Fibroblast of skin of left biceps (primary cell): ENCODE measurements at places on chromosomes 11 and 22.

GRCh38 chr11:77705195-77705875, 67.7 kb upstream of the CLNS1A start:
- no peak for DNase-seq

GRCh38 chr11:26847459-26847858, 125.6 kb upstream of the SLC5A12 start:
- DNase-seq: no peak

- no peak for DNase-seq
These were observed 1.5 kb downstream of the CLCF1 start for GRCh38 chr11:67371911-67372320.

- no peak for DNase-seq
These were observed 23.1 kb upstream of the PSMA1 start for GRCh38 chr11:14543260-14543659.

GRCh38 chr22:46996595-46997310, 234.3 kb downstream of the TBC1D22A start:
- DNase-seq: no peak

GRCh38 chr22:32987081-32987631, 71.0 kb downstream of the SYN3 start:
- no peak for DNase-seq

DNA sequence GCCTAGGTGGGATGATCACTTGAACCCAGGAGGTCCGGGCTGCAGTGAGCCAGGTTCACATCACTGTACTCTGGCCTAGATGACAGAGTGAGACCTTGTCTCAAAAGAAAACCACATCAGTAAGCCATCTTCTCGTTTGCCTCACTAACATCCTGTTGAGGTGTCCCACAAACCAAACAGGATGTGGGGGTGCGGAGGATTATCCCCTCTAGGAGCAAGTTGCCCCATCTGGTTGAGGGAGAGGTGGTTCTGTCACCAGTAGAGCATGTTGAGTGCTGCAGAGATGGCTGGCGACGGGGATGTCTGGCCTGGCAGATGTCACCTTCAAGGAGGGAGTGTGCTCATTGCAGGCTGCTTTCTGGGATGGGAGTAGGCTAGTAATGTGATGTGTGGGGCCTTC, 72.4 kb downstream of the ZNRF3 start:
- DNase-seq: no peak

- DNase-seq: no peak
These were observed at the start of gene CRYAB for GRCh38 chr11:111911563-111912401. Gene CRYAB, minus strand, starts transcription at chr11:111911770. Its CDS starts 46 bp downstream, at chr11:111911724.

GRCh38 chr22:30432096-30432495, 6.5 kb downstream of the MTFP1 start:
- DNase-seq: no peak

- no peak for DNase-seq
These were observed 29.1 kb upstream of the TECTA start for GRCh38 chr11:121071846-121072450.

DNA sequence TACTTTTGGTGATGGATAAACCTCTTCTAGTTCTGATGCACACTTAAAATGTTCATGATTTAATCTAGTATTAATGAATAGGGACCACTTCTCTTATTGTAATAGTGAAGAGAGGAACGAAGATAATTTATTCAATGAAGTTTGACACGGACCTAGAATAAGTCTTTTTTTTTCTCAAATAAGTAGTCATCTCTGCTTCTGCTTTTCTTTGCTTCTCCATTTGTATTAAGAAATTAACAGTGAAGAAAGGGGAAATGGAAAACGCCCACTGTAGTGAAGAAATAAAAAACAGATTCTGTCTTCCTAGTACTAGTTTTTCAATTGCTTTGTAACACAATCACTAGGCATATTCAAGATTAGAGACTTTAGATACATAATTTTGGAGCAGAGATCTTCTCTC, 73.0 kb downstream of the CD44 start:
- no peak for DNase-seq

GRCh38 chr22:40477683-40478337, 107.4 kb downstream of the SGSM3 start:
- no peak for DNase-seq

GRCh38 chr22:30606455-30607299, at the start of gene TCN2:
Gene TCN2, plus strand, starts transcription at chr22:30607174. Its CDS starts 158 bp downstream, at chr22:30607332.
- peak; percentile 11 for DNase-seq

DNA sequence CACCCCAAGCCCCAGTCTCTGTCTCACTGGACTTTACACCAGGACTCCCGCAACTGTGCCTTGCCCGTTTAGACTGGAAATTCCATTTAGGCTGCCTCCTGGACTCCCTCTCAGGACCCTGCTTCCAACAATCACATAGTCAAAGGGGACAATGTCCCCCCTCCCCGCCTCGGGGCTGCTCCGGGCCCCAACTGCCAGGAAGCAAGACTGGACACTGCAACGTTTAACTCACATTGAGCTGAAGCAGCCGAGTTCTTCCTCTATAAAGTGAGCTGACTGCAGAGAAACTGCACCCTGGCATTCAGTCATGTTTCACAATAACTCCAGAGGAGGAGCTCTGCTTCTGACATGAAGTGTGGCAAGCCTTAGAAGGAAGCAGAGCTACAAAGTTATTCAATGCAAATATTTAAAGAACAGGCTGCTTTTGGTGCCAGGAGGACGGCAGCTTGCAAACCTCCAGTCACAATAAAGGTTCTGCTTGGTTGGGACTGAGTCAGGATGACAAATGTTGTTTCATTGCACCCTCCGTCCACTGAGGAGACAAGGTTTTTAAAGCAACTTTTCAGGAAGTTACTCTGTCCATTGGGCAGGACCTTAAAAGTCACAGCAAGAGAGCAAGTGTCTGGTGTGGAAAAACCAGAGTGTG, 19.9 kb downstream of the PACSIN2 start:
- DNase-seq: peak; percentile 74
